ENCODE measurements at places on chromosomes 3 and 15. TPM values are rescaled to one million over a fixed set of nuclear protein-coding genes. Genes with fewer than 3 reads are reported as not detected.

MED12L gene
- total RNA-seq = 0.05 TPM

ZNF80 gene
- not detected for total RNA-seq

FAM219B gene
- total RNA-seq = 37.5 TPM

LEO1 gene
- 25.1 TPM for total RNA-seq

SCAPER gene
- total RNA-seq = 5.3 TPM

RTP3 gene
- total RNA-seq = not detected

CLEC3B gene
- 56.5 TPM for total RNA-seq

SPTSSB gene
- total RNA-seq = not detected

SLC9C1 gene
- total RNA-seq = not detected

ZSCAN2 gene
- total RNA-seq = 8.3 TPM

DUOX1 gene
- not detected for total RNA-seq

KCNMB2 gene
- not detected for total RNA-seq

TGM5 gene
- not detected for total RNA-seq

ITIH1 gene
- not detected for total RNA-seq

SLC28A2 gene
- not detected for total RNA-seq

SRPRB gene
- total RNA-seq = 37.7 TPM

TRAT1 gene
- total RNA-seq = not detected
